ENCODE measurements at places on chromosomes 1 and 21. TPM values are rescaled to one million over a fixed set of nuclear protein-coding genes. Genes with fewer than 3 reads are reported as not detected.

DNA sequence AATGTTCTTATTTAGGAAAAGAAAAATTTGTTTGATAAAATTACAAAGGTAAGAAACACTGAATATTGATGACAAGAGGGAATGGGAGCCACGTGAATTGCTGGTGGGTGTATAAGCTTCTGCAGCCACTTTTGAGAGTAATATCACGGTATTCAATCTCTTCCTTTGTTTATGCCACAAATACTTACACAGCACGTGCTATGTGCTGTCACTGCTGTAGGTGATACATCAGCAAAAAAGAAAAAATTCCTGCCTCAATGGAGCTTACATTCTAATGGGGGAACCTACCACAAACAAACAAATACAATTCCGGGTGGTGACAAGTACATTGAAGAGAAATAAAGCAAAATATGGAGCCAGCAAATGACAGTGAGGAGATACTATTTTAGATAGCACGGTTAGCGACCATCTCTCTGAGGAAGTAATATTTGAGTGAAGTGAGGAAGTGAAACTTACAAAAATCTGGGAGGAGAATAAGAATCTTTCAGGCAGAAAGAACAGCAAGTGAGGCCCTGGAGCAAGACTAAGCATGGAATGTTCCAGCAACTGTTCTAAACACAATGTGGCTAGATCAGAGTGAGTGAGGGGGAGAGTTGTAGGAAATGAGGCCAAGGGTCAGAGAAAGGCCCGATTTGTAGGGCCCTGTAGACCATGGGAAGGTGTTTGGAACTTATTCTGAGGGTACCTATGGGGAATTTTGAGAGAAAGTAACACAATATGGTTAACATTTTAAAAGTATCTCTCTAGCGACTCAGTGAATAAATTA lies 2.6 kb upstream of the FCRLB start:
- H3K4me3 ChIP-seq, result no peak overlapping the region
- DNase-seq, result no peak
- peaks cover 16% of the 10 kb centered on the region for H3K4me1 ChIP-seq
- no peak overlapping the region for H3K27ac ChIP-seq
- peaks cover 5% of the 10 kb centered on the region for H3K27me3 ChIP-seq

GRCh38 chr1:244704107-244704506 lies 51.2 kb downstream of the DESI2 start:
- no peaks in the 10 kb centered on the region for H3K4me1 ChIP-seq
- no peak overlapping the region for H3K27ac ChIP-seq
- H3K4me3 ChIP-seq, result no peak overlapping the region
- H3K36me3 ChIP-seq, result peaks cover 21% of the 10 kb centered on the region

LRRC53 gene
- total RNA-seq, result not detected

RXRG gene
- not detected for total RNA-seq

Measured in SJSA1 (cell line).